Stimulated activated CD8-positive, alpha-beta memory T cell treated with anti-CD3 and anti-CD28 coated beads, Interleukin-2, amount 100 ng/mL, for 48 hours (primary cell): ENCODE measurements at places on chromosomes 12 and 14.

DNA sequence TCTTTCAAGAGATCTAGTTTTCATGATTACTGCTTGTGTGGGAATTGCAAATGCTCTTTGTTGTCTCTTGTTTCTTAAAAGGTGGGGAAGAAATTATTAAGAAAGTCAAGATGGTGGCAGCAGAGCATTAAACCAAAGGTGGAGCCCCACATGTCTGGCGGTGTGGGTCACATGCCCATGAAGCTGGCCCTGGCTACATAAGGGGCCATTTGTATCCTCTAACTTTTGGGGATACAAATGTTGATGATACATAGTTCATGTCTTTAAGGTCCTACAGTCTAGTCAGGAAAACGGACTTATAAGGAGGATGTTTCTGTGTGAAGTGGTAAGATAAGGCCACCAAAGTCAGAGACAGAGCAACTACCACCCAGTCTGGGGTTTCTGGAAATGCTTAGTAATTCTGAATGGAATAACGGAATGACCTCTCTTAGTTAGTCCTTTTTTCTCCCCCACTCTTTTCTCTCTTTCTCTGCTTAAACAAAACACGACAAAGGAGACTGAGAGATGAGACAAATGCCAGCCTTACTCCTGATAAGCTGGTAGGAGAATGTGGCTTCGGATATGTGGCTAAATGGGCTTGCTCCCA, 39.9 kb upstream of the PTHLH start:
- no peak for DNase-seq

DNA sequence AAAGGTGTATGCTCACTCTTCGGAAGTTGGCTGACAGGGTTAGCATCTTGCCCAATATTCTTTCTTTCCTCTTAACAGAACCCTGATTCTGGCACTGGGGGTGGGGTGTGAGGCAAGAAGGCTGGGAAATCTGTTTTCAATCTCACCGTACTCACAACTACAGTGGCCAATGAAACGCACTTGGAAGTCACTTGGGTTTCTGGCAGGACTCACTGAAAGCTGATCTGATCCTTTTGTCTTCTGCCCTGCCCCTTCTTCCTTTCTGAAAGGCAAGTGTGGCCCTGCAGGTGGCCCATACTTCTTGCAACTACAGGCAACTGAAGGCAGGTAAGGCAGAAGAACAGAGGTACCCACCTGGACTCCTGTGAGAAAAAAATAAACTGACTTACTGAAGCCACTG, 106.9 kb downstream of the STXBP6 start:
- no peak for DNase-seq

DNA sequence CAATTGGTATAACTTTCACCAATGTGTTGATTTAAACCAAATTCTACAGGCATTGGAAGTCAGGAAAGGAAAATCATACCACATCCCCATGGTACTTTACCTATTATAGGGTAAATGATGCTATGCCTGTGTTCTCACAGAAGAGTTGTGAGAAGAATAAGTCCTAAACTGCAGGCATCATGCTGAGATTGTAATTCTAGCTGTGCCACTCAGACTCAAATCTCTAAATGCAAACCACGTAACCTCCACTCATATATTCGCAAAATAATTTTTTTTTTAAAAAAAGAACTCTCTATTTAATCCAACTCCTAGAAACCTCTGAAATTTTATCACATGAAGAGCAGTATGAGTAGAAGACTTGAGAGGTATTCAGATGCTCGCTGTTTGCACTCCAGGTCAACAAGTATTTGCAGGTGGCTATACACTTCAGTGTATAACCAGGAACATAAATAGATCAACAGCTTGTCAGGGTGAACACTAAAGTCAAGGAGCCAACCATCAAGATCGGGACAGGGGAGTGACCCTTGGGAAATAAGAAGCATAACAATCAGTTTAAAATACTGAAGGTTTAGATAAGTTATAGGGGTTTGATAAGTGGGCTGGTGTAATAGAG, 110.1 kb downstream of the SLC25A21 start:
- DNase-seq, result no peak

DNA sequence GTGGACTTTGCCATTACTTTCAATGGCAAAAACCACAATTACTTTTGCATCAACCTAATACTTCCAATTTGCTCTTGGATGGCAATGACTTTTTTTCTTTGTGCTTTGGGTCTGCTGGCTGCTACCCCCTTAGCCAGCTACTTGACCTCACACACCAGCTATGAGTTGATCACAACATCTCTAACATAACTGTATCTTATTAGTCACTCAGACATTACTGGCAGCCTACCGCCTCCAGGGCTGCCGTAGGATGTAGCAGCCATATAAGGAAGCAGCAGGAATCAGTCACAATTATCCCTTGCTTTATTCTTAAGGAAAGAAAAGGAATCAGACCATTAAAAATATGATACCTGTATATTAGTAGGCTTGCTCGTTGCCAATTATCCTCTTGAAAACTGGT, 260.5 kb downstream of the ADAMTS20 start:
- no peak for DNase-seq

DNA sequence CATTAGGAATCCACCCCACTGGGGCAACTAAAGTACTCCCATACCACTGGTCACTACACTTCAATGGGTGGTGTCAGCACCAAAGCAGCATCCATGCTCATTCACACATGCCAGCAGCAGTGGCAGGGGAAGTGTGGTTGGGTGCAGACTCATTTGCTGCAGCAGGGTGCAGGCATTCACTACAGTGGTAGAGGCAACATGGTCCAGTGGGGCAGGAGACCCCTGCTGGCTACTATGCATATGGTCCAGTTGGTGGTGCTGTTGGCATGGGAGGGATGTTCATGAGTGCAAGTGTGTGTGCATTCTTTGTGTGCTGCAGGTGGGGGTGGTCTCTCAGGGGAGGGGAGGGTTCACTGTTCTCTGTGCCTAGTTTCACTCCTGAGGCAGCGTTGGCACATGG, 908.4 kb upstream of the NOVA1 start:
- no peak for DNase-seq

DNA sequence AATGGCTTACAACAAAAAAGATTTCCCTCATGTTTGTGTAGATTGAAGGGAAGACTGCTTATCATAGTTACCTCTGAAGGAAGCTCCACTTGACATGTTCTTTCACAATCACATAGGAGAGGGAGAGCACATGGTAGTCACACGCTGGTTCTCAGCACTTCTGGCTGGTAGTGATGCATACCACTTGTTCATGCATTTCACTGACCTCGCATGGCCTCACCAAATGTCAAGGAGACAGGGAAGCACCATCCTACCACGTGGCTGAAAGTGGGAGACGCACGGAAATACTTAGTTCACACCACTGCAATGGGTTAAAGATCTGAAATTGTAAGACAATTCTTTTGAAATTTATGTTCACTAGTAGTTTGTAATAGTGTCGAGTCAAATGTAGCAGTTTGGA, 74.0 kb downstream of the PDE3A start:
- no peak for DNase-seq

GRCh38 chr14:104601786-104602185, 2.8 kb downstream of the TMEM179 start:
- no peak for DNase-seq

DNA sequence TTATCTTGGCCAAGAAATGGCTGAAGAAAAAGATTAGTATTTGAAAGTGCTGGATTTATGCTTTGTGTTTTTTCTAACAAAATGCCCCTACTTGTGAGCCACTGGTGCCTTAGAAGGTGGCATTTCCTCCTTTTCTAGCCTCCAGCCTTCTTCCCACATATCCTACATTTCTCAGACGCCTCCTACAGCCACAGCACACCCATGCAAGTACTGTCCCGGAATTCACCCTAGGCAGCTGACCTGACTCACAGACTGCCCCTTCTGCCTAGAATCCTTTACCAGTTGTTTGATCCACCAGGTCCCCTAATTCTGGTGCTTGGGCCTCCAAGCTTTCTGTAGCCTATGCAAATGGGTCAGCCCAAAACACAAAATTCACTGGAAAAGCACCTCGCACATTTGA, 166.0 kb downstream of the FOXN3 start:
- no peak for DNase-seq

- DNase-seq, result no peak
Observed at GRCh38 chr12:56257071-56257470, 1.1 kb downstream of the ANKRD52 start.
